Stimulated activated memory B cell treated with anti-CD40 and anti-IgM and Interleukin-4, amounts not matched to agents 10 μg/mL and 1 μg/mL and 100 μg/mL, for 72 hours (primary cell): ENCODE measurements at places on chromosomes 6 and 20.

- no peak for ATAC-seq
Observed at GRCh38 chr6:1406306-1407072, 17.1 kb downstream of the FOXF2 start.

DNA sequence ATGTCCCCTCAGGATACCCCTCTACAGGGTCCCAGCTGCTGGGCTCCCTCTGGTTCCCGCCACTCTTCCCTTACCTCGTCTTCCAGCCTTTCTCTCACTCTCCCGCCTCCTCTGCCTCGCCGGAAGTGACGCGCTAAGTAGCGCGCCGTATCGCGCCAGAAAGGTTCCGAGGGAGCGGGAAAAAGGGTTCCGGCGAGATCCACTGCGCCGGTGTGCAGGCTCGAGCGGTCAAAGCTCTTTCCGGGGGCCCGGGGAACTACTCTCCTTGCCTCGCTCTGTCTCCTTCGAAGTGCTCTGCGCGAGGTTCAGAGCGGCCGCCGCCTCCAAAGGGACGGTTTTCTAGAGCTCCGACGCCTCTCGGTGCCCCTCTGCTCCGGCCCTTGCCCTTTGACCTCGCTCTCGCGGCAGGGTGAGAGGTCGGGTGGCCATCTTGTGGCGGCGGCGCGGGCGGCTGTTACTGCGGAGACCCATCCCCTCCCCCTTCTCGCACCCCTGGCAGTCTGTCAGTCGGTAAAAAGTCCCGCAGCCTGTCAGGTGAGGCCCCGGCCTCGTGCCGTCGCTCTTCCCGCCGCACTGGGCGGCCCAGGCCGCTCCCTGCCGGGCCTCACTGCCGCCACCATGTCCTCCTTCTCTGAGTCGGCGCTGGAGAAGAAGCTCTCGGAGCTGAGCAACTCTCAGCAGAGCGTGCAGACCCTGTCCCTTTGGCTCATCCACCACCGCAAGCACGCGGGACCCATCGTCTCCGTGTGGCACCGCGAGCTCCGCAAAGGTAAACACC lies at the start of the genes RPRD1B and TTI1:
Gene RPRD1B, plus strand, starts transcription at position 417 of the 778 bp plus-strand sequence. Its CDS starts 202 bp downstream, at position 619.
Gene TTI1, minus strand, starts transcription at position 127 of the 778 bp plus-strand sequence. CDS start 19,640 bp downstream, outside the sequence.
- peak; percentile 96 for ATAC-seq

GRCh38 chr6:39441301-39441700 lies 118.8 kb upstream of the KCNK16 start:
- no peak for ATAC-seq

DNA sequence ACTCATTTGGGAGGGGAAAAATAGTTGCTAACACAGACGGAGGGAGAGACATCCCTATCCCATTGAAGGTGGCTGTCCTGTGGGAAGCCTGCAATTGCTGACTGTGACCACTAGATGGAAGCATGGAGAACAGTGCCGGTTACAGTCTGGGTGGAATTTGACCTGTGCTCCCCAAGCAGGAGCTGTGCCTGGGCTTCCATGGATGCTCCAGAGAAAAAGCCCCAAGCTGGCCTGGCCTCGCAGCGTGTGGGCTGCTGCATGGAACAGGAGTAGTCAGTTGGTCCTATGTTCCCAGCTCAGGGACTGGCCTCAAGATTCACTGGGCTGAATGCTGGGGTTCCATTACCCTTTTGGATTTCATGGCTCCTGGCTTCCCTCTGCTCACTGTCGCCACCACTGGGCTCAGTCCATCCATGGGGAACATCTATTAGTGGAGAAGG lies 116.3 kb upstream of the CHD6 start:
- ATAC-seq: no peak

DNA sequence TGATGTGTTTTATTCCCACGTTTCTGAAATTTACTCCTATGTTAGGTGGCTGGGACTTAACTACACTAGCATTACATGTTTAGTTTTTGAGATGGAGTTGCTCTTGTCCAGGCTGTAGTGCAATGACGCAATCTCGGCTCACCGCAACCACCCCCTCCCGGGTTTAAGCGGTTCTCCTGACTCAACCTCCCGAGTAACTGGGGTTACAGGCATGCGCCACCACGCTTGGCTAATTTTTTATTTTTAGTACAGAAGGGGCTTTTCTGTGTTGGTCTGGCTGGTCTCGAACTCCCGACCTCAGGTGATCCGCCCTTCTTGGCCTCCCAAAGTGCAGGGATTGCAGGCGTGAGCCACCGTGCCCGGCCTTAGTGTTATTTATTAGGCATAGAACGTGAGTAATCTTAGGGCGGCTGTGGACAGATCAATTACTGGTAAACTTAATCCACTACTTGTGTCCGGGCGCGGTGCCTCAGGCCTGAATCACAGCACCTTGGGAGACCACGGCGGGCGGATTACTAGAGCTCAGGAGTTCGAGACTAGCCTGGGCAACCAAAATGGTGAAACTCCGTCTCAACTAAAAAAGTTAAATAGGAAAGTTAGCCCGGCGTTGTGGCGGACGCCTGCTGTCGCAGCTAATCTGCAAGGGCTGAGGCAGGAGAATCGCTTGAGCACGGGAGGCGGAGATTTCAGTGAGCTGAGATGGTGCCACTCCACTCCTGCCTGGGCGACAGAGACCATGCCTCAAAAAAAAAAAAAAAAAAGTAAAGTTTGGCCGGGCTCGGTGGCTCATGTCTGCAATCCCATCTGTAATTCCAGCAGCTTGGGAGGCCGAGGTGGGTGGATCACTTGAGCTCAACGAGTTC lies 123.7 kb upstream of the BTN3A2 start:
- peak; percentile 48 for ATAC-seq

GRCh38 chr6:106090001-106090400 lies 3.9 kb downstream of the PRDM1 start:
- ATAC-seq: no peak

DNA sequence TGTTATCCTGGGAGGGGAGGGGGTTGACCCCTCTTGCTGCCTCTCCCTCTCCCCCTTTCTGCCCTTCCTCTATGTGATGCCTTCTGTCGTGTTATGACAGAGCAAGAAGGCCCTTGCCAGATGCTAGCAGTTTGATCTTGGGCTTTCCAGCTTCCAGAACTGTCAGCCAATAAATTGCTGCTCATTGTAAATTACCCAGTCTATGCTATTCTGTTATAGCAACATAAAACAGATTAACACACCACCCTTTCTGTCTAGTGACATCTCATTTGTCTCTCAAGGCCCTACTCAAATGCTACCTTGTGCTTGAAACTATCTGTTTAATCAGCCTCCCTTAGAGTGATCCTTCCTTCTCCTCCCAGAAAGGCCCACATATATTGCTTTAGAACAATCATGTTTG lies 16.4 kb upstream of the MAP3K4 start:
- ATAC-seq: no peak

GRCh38 chr6:43973357-43973756 lies 153.9 kb downstream of the MRPL14 start:
- ATAC-seq: no peak

- no peak for ATAC-seq
Observed at GRCh38 chr6:158663625-158664165, 13.8 kb downstream of the SYTL3 start.

- no peak for ATAC-seq
Observed at GRCh38 chr6:43584892-43585570, 9.0 kb downstream of the POLH start.

GRCh38 chr6:32167761-32168262 lies 3.4 kb downstream of the EGFL8 start:
- ATAC-seq: no peak

GRCh38 chr6:162539321-162539720 lies 188.2 kb downstream of the PRKN start:
- ATAC-seq: no peak

- no peak for ATAC-seq
Observed at GRCh38 chr6:128112494-128112893, 211.6 kb upstream of the THEMIS start.

DNA sequence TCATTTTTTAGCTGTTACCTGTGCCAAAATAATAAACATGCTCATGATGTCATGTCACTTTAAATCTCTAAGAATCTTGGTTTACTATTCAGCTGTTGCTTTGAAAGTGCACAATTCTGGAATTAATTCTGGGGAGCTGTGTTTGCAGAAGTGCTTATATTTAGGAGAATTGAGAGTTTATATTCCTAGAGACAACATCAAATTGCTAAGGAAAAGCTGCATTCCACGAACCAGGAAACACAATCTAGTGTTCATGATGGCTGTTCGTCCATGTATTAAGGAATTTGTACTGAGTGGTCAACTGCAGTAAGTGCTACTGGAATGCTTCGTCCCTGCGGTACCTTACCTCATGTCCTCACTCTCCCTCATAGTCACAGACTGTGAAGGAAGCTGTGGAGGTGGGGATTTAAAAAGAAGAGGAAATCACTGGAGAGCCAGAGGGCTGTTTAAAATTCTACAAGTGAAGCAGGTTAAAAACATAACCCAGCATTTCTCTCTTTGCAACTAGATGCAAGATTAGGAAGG lies 161.0 kb downstream of the TRMT11 start:
- no peak for ATAC-seq

DNA sequence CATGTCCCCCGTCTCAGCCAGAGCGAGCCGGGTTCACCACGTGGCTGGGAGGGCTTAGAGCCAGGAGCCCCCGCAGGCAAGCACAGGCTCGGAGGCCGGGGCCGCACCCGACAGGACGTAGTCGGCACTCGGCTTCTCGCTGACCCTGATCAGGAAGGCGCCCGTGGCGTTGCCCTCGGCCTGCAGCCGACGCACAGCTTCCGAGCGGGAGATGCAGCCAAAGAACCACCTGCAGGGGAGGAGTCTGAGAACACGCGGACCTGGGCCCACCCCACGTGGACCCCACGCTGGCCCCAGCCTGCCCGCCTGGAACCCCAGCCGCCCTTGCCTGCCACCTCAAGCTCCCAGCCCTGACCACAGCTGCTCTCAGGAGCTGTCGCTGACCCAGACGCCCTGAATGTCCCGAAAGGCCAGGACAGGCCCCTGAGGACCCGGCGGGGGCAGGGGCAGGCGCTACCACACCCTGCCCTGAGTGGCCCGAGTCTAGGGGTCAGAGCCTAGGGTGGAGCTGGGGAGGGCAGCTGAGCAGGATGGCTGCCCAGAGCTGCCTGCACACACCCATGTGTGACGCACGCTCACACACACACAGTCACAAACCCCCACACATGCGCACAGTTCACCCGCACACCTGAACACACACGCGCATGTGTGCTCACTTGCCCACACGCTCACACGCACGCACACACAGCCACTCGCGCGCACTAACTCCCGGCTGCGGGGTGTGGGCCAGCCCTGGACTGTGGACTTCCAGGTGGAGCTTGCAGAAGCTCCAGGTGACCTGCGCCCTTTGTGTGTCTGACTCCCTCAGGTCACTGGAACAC lies 2.1 kb downstream of the PTK6 start:
- ATAC-seq: no peak

DNA sequence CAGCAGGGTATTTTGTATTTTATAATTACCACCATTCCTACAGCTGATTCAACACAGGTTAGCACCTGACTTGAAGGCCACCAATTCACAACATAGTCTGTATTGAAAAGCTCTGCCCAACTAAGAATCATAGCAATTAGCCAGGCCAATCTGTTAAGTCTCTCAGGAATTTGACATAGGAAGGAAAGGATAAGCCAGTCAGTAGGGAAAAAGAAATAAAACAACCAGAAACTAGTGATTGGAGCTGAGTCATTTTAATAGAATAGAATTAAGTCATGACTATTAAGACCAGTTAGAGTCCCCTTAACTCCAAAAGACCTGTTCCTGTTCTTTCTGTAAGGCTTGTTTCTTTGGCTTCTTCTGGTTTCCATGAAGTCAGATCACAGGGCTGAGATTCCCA lies 8.1 kb downstream of the RANBP9 start:
- ATAC-seq: no peak

- ATAC-seq: no peak
Observed at GRCh38 chr6:99495466-99495865, 19.8 kb downstream of the USP45 start.

- ATAC-seq: no peak
Observed at GRCh38 chr6:109226353-109226752, 131.0 kb downstream of the CEP57L1 start.

DNA sequence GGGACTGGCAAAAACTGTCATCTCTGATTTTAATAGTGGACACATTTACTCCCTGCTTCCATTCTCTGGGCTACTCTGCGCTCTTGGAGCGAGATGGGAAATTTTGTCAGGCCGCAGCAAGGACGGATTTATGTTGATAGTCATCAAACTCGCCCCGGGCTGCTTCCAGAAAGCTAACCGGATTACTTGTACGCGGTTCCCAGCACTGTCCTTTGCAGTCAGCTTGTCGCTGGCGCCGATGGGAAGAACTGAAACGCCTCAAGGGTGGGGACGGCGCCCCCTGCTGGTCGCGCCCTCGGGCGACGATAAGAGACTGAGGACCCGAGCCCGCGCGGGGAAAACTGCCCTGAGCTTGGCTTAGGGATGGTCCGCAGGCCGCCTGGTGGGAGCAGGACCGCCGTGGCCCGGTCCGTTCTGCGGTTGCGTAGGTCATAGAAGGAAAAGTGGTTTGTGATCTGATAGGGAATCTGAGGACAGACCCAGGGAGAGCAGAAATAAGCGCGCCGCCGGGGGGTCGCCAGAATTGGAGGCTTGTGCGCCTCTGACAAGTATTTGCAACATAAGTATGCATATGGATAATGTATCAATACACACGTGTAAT lies 984 bp upstream of the ABT1 start:
- ATAC-seq: peak; percentile 72

DNA sequence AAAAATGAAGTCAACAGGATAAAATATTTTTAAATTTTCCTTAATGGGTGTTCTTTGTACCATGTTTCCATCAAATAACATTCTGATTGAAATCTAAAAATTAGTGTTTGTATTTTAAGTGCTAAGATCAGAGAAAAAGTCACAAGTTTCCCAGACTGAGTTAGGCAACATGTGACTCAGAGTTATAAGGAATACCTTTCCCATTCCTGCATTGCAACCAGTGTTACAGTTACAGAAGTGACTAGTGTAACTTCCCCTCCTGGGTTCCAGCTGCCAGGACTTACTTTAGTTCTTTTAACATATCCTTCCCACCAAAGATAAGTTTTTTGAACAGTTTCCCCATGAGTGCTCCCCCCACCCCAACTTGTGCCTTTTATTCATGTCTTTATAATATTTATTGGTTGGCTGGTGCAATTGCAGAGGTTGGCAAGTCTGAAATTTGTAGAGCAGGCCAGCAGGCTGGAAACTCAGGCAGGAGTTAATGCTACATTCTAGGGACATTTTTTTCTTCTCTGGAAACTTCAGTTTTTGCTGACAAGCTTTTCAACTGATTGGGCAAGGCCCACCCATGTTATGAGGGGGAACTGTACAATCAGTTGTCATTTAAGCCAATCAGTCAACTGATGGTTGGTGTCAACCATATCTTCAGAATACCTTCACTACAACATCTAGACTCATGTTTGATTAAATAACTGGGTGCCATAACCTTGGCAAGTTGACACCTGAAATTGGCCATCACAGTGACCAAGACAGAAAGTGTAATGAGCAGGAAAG lies 22.9 kb upstream of the ESR1 start:
- no peak for ATAC-seq

- no peak for ATAC-seq
Observed at GRCh38 chr20:36467076-36467999, 74.0 kb upstream of the MYL9 start.

- no peak for ATAC-seq
Observed at GRCh38 chr6:12709556-12710232, 6.9 kb upstream of the PHACTR1 start.

- ATAC-seq: no peak
Observed at GRCh38 chr6:54426995-54427394, 118.8 kb downstream of the TINAG start.

- no peak for ATAC-seq
Observed at GRCh38 chr20:8837396-8837795, 231.5 kb upstream of the PLCB4 start.

- ATAC-seq: no peak
Observed at GRCh38 chr20:62611819-62612218, 30.5 kb upstream of the SLCO4A1 start.
